ENCODE measurements at places on chromosomes 11 and 22.

GRCh38 chr11:1336836-1337646 lies 27.6 kb upstream of the TOLLIP start:
- no peak for DNase-seq

DNA sequence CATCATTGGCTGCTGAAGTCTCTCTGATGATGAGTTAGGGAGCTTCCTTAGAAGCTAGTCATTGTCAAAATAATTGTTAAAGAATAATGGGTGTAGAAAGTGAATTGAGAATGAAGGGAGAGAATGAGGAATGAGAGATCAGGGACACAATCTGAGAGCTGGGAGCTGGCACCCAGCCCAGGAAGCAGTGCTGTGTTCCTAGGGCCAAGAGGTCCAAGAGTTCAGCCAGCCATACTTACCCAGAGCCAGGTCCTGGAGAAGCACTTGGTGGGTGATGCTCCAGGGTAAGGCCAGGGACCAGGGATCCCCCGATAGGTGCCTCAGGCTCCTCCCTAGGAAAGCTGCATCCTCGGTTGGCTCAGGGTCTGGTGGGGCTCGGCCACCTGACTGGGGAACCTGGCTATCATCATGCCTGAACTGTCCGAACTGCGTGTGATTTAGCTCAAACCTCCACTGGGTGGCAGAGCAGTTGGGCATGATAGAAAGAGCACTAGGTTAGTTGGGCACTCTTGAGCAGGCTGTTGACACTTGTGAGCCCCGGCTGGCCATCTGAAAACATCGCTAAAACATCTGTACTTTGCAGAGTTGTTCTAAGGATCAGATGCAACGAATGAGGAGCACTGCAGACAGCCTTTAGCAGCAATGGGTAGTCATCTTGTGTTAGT lies 123.9 kb upstream of the NCAM1 start:
- DNase-seq: no peak

- DNase-seq: no peak
Measured at GRCh38 chr11:5298451-5298850, 3.3 kb downstream of the OR51B4 start.

DNA sequence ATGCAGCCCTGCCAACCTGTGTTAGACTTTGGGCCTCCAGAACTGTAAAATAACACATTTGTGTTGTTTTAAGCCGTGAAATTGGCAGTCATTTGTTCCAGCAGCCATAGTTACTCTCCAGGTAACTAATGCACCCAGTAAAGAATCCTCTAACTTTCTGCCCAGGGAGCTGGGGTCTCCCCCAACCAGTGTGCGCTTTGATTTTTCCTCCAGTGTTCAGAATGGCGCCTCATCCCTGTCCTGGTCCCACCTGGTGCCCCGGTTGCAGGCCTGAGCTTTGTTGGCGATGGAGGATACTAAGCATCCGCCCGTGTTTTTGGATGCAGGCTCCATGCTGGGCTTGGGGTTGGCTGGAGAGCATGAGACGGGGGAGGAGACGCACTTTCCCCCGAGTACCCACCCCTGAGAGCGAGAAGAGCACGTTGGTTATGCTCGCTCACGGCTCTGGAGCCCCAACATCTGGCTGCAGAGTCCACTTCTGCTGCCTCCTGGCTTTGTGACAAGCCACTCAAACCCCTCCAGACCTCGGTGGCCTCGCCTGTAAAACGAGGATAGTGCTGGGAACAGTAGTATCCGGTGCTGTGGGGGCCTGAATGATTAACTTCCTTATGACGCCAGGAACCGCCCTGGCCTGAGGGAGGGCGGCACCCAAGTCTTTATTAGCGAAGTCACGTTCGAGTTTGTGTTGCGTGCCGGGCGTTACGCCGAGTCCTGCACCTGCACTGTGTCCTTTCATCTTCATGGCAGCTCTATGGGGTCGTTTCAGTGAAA lies 25.8 kb downstream of the MRGPRD start:
- no peak for DNase-seq

DNA sequence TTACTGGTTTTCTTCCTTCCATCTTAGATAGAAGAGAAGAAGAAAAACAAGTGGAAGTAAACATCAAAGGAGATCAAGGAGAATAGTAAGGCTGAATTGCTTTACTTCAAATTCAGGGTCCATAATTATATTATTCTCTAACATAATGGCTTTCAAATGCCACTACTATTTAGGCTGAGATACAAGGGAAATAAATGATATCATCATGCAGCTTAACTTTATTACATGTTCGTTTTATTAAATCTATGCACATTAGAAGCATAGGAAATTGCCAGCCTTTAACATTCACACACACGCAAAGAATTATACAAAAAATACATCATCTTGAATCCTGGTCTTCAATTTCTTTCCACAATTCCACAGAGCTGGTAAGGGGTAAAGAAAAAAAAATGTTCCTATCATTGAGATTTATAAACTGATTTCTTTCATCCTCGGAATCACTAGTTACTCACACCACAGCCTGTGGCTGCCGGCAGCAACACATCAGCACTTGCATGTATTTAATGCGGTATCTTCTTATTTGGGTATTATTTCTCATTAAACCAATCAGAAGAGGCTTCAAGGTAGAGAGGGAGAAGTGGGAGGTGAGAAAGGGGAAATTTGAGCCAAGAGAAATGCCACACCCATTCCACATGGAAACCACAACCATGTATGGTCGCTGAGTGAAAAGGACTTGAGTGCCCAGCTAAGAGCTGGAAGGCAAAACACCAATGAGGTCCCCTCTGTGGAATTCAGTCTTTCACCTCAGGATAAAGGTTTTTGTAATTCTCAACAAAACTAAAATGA lies 26.3 kb downstream of the SYTL2 start:
- no peak for DNase-seq

- peak; percentile 25 for DNase-seq
Measured at GRCh38 chr11:2699185-2699530, 636 bp downstream of the KCNQ1OT1 start.

- no peak for DNase-seq
Measured at GRCh38 chr11:118837868-118838267, 45.8 kb upstream of the CXCR5 start.

DNA sequence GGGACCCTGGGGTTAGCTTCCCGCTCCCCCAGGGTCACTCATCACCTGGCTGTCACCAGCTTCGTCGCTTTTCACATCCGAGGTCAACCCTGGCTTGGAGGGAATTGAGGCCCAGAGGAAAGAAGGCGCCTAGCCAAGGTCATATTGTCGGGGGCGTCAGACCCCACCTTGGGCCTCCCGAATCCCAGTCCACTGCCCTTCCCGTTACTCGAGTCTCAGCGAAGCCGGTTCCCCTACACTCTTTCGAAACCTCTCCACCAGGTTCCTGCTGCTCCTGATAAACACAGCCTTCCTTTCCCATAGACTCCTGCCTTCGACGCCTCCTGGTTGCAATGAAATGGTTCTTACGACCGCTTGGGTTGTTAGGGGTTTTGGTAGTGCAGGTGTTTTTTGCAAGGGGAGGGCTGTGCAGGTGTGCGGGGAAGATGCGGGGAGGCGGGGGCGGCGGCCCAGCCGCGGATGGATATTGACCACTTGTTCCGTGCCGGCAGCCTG lies 642 bp downstream of the NAA40 start:
- DNase-seq: peak; percentile 9

GRCh38 chr22:35736166-35736565 lies 18.5 kb downstream of the APOL5 start:
- DNase-seq: no peak

GRCh38 chr22:33785283-33785968 lies 134.8 kb downstream of the LARGE1 start:
- no peak for DNase-seq

DNA sequence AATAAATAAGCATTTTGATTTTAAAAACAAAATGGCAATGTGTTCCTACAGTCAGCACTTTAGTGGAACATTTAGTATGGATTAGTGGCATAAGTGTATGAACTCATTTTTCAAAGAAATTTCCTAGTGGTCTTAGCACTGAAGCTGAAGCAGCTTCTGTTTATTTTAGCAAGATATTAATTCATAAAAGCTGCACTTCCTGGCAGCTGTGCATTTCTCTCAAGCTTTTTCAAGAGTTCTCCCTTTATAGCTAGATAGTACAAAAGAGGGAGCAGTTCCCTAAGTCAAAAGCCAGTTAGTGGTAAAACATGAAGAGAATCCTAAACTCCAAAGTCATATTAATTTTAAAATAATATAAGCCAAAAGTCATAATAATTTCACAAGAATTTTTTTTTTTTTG lies 1036.0 kb upstream of the CCDC90B start:
- DNase-seq: no peak

GRCh38 chr11:47766509-47767227 lies 473 bp downstream of the FNBP4 start:
- DNase-seq: peak; percentile 64

DNA sequence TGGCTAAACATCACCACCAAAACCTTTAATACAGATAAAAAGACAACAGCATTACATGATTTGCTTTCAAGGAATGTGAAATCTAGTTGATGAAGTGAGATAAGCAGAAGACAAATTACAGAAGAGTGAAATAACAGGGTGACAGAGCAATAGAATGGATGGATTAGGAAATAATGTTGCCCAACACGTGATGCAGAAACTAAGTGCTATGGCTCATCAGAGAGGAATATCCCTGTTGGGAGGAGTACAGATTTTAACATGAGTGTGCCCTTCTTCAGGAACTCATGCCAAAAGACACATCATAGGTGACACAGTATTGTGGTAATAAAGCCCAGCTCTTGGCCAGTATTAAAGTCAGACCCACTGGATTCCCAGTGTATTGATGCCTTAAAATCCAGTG lies 176.6 kb upstream of the RAG2 start:
- no peak for DNase-seq

GRCh38 chr11:2149864-2150847 lies 10.9 kb downstream of the INS start:
- peak; percentile 47 for DNase-seq

DNA sequence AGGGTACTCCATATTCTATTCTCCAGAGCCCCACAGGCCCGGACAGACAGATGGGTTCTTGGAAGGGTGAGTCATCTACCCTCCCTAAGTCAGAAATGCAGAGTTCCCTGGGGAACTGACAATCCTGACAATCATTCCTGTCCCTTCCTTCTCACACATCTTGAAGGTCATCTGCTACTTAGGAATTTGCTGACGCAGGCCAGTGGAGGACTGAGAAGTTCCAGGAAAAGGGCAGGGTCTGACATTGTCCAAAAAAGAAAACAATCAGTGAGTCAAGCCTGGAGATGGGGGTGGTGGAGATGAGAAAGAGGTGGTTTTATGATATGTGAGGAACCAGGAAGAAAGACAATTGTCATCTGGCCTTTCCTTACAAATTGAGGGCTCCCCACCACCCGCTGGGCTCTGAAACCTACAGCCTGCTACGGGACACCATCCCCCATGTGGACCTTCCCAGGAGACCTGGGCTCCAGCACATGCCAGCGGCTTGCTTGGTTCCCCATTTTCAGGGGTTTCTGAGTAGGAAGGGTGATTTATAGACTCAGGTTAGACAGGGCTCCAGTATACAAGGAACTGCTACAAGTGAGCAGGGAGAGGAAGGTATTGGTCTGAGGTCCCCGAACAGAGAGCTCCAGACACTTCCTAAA lies 12.9 kb downstream of the CD59 start:
- DNase-seq: peak; percentile 58

DNA sequence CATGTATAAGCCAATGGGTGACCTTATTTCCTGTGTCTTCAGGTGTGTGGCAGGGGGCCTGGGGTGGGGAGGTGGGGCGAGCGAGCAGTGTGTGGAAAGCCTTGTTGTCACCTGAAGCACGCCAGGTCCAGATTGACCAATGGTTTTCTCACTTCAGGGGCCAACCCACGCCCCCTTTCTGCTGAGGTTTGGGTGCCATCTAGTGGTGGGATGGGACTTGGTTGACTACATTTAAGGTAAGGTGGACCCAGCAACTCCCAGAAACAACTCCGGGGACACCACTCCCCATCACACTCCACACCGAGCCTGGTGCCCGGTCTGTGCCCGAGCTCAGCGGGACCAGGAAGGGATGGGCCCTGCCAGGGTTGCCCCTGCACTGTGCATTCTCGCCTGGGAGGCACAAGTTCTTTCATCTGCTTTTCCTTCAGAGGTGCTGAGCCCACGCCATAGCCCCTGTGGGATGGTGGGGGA lies 40.0 kb downstream of the TPCN2 start:
- DNase-seq: peak; percentile 73

- DNase-seq: no peak
Measured at GRCh38 chr11:78907636-78908035, 333.0 kb upstream of the NARS2 start.

GRCh38 chr11:5348551-5349194 lies 2.6 kb upstream of the OR51B6 start:
- no peak for DNase-seq

GRCh38 chr11:44971185-44971584 lies 20.5 kb upstream of the TP53I11 start:
- DNase-seq: no peak

DNA sequence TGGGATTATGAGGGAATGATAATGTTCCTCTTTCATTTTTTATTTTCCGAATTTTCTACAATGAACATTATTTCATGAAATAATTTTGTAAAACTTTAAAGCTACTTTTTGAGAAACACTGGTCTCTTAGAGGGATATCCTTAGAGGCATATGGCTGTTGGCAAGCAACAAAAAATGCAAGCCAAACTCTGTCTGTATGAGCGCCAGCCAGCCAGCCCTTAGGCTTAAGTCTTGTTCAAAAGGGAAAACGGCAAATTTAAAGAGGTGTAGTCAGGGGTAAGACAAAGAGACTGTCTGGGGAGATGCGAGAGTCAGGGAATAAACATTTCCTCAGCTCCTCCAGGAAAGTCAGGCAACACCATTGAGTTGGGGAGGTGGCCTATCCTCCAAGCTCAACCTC lies 22.5 kb downstream of the ASCC2 start:
- DNase-seq: no peak

- no peak for DNase-seq
Measured at GRCh38 chr11:35477901-35478300, 47.5 kb downstream of the PAMR1 start.

DNA sequence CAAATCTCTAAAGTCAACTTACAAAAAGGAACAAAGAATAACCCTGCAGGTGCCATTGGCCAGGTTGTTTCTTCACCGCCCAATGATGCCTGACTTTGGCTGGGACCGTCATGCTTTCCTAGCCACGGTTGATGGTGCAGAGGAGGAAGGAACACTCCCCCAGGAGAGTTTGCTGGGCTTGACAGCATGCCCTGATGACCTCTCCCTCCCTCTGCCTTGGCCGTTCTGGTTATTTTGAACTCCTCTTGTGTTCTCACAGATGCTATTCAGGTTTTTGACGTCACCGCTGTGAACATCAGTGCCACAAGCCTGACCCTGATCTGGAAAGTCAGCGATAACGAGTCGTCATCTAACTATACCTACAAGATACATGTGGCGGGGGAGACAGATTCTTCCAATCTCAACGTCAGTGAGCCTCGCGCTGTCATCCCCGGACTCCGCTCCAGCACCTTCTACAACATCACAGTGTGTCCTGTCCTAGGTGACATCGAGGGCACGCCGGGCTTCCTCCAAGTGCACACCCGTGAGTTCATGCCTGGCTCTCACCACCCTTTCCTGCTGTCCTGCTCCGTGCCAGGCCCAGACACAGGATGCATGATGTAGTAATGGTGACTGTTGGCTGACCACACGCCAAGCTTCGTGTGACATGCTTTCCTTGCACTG lies 89.0 kb upstream of the OR4B1 start:
- DNase-seq: no peak
